Kidney (tissue), 22 donors: ENCODE measurements at places on chromosomes 4 and X.

DNA sequence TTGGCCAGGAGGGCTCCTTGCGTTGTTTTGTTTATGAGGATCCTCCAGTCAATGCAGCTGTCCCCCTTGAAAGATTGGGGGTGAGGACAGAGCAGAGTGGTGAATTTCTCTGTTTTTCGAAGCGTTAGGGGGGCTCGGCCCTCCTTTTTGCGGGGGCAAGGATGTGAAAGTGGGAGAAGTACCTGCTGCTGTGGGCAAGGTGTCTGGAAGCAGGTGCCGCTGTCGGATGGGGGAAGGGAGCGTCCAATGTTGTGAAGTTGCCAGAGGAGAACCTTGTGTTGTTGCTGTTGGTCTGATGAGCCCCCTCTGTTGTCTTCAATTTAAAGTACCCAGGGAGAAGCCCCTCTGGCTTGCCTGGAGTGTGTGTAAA, 613 bp downstream of the GLRB start:
- H3K27me3 ChIP-seq, result no peaks in the 10 kb centered on the region
- peak overlapping the region; percentile 72 for H3K4me3 ChIP-seq
- peak; percentile 52 for DNase-seq
- H3K36me3 ChIP-seq, result no peaks in the 10 kb centered on the region
- no peak overlapping the region for H3K27ac ChIP-seq

DNA sequence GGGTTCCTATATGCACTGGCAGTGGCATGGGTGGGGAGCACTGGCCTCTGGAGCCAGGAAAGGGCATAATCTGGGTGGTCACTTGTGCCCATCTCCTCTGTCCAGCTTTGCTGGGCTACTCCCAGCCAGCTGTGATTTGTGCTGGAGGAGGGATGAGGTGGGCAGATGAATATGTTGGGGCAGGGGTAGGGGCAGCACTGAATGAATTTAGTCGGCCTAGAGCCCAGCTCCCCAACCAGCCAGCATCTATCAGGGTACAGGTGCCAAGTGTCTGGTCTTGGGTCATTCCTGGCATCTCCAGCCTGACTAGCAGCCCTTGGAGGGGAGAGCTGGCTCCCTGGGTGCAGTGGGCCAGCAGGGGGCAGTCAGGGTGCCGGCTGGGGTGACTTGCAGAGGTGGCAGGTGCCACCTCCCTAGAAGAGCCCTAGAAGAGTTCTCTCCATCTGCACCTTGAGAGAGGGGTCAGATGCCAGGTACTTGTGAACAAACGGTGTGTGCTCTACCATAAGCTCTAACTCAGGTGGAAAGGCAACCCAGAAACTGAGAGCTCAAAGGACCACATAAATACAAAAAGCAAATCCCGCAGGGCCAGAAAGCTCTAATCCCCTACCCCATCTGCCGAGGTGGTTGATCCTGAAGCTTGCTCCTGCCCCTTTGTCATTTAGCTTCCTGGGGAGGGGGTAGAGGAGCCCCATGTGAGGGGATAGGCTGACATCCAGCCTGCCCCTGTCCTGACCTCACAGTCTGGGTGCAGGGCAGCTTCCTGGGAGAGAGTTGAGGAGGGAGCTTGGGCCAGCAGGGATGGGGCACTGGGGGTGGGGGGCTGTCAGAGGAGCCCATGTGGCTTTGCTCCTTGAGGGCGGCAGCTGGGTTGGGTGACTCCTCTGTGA, 2.2 kb downstream of the SORCS2 start:
- H3K4me1 ChIP-seq, result no peaks in the 10 kb centered on the region
- no peak overlapping the region for H3K27ac ChIP-seq
- no peak overlapping the region for H3K4me3 ChIP-seq
- H3K36me3 ChIP-seq, result no peaks in the 10 kb centered on the region
- H3K27me3 ChIP-seq, result peaks cover 6% of the 10 kb centered on the region

GRCh38 chr4:88442689-88443191, 14.2 kb upstream of the HERC5 start:
- no peaks in the 10 kb centered on the region for H3K27me3 ChIP-seq
- H3K4me3 ChIP-seq, result no peak overlapping the region
- H3K36me3 ChIP-seq, result no peaks in the 10 kb centered on the region
- H3K27ac ChIP-seq, result no peak overlapping the region
- H3K4me1 ChIP-seq, result no peaks in the 10 kb centered on the region
- DNase-seq, result no peak

DNA sequence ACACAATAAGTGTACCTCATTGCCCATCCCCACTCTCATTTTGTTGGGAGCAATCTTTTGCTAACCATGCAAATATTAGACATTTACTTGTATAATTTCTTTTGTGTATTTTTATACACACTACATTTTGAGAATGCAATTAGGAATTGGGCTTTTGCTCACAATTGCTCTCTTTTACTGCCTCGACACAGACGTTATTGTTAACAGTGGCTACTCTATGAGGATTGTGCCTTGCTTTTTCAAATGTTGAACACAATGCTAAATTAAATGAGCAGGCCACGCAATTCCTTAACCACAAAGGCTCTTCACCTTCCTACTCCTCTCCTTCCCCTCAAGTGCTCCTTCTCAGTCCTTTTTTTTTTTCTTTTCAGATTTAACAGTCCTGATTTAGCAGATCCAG, 42.8 kb upstream of the HPF1 start:
- no peaks in the 10 kb centered on the region for H3K36me3 ChIP-seq
- no peak overlapping the region for H3K27ac ChIP-seq
- H3K27me3 ChIP-seq, result no peaks in the 10 kb centered on the region
- H3K4me3 ChIP-seq, result no peak overlapping the region
- DNase-seq, result no peak

GRCh38 chr4:53076374-53076958, 214.3 kb downstream of the RASL11B start:
- no peaks in the 10 kb centered on the region for H3K27me3 ChIP-seq
- H3K36me3 ChIP-seq, result no peaks in the 10 kb centered on the region
- no peaks in the 10 kb centered on the region for H3K4me1 ChIP-seq
- no peak for DNase-seq

DNA sequence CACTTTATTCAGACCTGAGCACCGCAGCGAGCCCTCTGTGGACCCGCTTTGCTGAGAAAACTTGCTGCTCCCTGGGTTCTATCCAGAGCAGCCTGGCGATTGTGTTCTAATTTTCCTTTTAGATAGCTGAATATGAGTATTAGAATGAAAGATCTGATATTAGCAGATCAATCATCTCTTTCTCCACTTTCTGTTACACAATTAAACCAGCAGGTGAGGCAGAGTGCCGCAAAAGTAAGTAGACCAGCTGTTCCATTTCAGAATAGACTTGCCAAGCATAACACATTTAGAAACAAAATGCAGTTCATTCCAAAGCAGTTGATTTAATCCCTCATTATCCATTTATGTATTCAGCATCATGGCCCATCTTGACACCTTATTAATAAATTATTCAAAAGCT, 58.6 kb downstream of the PALLD start:
- H3K4me1 ChIP-seq, result no peaks in the 10 kb centered on the region
- no peak overlapping the region for H3K27ac ChIP-seq
- H3K36me3 ChIP-seq, result no peaks in the 10 kb centered on the region
- DNase-seq, result no peak
- no peaks in the 10 kb centered on the region for H3K27me3 ChIP-seq
- H3K4me3 ChIP-seq, result no peak overlapping the region

DNA sequence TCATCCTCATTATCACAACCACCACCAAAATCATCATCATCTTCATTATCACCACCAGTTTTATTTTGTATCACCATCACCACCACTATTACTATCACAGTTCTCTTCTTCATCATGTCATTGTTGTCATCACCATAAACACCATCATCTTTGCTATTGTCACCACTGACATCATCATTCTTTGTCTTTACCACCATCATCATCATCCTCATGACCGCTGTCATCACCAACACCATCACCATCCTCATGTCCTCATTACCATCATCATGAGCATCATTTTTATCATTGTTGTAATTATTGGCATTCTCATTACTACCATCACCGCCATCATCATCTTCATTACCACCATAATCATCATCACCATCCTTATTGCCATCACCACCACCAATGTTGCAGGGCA, 31.4 kb downstream of the EVC start:
- no peaks in the 10 kb centered on the region for H3K27me3 ChIP-seq
- peaks cover 8% of the 10 kb centered on the region for H3K4me1 ChIP-seq
- H3K36me3 ChIP-seq, result peaks cover 25% of the 10 kb centered on the region
- no peak overlapping the region for H3K4me3 ChIP-seq

- H3K27ac ChIP-seq, result no peak overlapping the region
- peak; percentile 25 for DNase-seq
- H3K36me3 ChIP-seq, result peaks cover 4% of the 10 kb centered on the region
- no peak overlapping the region for H3K4me3 ChIP-seq
- no peaks in the 10 kb centered on the region for H3K4me1 ChIP-seq
Observed at GRCh38 chr4:77776182-77777134, 42.7 kb downstream of the CNOT6L start.

DNA sequence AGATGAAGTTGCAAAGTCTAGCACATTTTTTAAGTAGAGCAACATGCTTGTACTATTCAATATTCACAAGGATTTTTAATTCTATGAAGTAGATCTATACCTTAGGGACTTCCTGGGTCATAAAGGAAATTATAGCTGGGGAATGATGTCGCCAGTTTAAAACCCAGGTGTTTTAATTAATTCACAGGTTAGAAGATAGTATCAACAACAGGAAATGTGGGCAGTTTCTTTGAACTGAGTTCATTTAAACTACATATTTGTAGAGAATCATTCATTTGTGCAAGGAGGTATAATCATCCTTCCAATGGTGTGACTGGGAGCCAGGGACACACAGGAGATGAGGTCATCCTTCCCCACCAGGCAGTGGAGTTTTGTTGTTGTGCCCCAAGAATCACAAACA, 181.3 kb upstream of the KLF3 start:
- H3K27ac ChIP-seq, result no peak overlapping the region
- DNase-seq, result no peak
- no peaks in the 10 kb centered on the region for H3K4me1 ChIP-seq
- no peaks in the 10 kb centered on the region for H3K36me3 ChIP-seq
